ENCODE measurements at places on chromosomes 5 and 9.

- DNase-seq, result peak; percentile 20
Observed at GRCh38 chr9:32524892-32525708, 896 bp downstream of the RIGI start.

- no peak for DNase-seq
Observed at GRCh38 chr9:136159851-136160250, 41.2 kb upstream of the TMEM250 start.

DNA sequence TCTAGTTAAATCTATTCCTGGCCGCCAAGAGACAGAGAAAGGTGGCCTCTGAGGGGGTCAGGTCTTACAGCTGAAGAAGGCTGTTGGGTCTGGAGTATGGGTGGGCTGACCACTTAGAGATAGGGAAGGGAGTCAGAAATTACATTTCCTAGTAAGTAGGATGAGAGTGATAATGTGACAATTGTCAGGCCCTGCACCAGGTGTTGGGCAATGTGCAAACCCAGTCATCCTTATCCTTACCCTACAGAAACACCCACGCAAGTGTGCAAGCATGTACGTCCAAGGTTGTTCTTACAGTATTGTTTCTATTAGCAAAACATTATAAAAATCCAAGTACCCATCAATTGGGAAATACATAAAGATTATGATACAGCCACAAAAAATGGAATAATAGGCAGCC, 9.5 kb downstream of the SPAAR start:
- no peak for DNase-seq

DNA sequence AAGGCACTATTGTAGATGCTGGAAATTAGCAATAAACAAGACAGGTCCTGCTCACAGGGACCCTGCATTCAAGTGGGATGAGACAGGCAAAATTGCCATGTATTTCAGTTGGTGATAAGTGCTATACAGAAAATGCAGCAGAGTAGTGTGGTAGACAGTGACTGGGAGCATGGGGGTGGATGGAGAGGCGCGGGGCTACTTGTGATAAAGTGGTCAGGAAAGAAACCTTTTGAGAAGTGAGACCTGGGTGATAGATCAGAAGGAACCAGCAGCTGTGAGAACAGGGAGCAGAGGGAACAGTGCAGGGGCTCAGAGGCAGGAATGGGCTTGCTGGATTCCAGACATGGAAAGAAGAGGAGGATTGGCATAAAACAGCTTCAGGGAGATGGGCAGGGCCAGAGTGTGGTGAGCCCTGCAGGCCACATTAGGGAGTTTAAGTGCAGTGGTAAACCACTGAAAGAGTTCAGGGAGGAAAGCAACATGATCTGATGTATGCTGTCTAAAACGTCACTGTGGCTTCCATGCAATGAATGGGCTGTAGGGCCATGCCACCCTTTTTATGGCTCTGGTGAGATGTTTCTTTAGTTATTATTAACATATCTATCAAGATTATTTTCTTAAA, 7.3 kb downstream of the CRHBP start:
- no peak for DNase-seq

GRCh38 chr9:108865037-108865436, 3.0 kb downstream of the ACTL7A start:
- no peak for DNase-seq

DNA sequence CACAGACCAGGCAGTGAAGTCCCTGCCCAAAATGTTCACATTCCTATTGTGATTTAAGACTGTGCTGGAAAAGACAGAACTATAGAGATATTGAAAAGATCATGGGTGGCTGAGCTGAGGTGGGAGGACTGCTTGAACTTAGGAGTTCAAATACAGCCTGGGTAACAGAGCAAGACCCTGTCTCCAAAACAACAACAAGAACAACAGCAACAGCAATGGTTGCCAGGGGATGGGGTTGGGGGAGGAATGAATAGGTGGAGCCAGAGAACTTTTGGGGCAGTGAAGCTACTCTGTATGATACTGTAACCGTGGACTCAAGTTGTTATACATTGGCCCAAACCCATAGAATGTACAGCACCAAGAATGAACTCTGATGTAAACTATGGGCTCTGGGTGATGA, 88.2 kb downstream of the DCP2 start:
- DNase-seq, result no peak

DNA sequence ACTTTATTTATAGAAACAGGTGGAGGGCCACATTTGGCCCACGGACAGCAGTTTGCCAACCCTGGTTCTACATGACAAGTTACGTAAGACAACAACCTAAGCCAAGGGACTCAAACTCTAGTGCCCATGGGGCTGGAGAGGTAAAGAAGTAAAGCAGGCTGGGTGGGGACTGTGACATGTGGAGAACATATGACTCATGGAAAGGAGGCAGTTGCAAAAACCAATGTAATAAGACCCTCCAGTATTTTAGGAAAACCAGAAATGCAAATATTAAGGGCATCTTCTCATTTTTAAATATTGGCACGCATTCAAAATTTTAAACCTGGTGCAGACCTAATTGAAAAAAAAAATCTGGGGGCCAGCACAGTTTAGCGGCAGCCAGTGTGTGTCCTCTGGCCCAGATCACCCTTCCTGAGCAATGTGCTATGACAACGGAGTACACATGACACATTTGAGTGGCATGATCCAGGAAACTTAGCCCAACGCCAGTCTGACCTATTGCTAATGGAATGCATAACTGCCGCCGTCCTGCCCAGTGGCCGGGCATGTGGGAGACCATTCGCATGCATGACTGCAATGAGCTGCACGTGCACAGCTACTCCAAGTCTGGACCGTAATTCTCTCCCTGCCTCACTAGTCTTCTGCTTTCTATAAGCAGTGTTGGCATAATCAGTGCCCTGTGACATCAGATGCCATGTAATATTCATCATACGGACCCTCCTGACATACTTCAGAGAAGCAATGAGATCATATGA, 97.2 kb downstream of the SH3TC2 start:
- DNase-seq, result no peak

DNA sequence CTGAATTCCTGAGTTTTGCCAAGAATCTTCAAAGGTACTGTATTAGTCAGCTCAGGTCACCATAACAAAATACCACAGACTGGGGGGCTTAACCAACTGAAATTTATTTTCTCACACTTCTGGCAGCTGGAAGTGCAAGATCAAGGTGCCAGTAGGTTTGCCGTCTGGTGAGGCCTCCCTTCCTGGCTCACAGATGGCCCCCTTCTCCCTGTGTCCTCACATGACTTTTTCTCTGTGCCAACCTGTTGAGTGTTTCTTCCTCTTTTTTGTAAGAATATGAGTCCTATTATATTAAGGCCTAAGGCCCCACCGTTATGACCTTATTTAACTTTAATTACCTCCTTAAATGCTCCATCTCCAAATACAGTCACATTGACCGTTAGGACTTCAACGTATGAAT, 156.1 kb upstream of the KIF2A start:
- no peak for DNase-seq

DNA sequence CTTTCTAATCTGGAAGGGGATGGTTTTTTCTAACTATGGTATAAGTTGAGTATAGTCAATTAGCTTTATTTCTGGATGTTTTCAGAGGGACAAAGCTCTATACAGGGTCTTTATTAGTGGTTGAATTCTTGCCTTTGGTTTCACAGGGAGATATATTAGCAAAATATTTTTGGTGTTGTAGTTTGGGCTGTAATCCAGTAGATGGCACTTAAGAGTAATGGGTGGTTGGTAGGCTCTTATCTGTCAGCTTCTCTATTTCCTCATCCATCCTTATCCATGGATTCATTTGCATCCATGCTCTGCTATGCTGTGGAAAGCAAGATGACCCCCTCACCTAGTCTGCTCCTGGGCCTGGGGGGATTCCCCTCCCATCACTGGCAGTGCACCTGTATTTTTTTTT, 363.6 kb upstream of the CYLC2 start:
- DNase-seq, result no peak

GRCh38 chr5:179123491-179124272, 63.5 kb downstream of the ZNF354C start:
- no peak for DNase-seq

DNA sequence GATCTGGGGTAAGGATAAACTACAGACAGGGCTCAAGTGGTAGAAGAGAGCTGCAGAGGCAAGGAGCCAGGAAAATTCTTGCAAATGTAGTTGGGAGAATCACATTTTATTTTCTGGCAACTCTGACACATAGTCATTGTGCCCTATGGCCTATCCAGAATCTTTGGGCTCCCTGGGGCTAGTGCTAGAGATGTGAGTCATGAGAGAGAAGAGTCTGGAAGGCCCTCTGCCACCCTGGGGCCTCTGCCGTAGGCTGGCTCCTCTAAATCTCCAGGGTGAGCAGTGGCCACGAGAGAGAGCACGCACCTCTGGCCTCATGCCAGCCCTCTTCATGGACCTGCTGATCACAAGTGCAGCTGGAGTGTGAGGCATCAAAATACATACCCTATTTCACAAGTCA, 74.3 kb upstream of the SSBP2 start:
- DNase-seq, result no peak

- DNase-seq, result no peak
Observed at GRCh38 chr5:95996904-95997723, 35.5 kb upstream of the ELL2 start.

- no peak for DNase-seq
Observed at GRCh38 chr5:32083981-32084430, 90.1 kb downstream of the GOLPH3 start.

DNA sequence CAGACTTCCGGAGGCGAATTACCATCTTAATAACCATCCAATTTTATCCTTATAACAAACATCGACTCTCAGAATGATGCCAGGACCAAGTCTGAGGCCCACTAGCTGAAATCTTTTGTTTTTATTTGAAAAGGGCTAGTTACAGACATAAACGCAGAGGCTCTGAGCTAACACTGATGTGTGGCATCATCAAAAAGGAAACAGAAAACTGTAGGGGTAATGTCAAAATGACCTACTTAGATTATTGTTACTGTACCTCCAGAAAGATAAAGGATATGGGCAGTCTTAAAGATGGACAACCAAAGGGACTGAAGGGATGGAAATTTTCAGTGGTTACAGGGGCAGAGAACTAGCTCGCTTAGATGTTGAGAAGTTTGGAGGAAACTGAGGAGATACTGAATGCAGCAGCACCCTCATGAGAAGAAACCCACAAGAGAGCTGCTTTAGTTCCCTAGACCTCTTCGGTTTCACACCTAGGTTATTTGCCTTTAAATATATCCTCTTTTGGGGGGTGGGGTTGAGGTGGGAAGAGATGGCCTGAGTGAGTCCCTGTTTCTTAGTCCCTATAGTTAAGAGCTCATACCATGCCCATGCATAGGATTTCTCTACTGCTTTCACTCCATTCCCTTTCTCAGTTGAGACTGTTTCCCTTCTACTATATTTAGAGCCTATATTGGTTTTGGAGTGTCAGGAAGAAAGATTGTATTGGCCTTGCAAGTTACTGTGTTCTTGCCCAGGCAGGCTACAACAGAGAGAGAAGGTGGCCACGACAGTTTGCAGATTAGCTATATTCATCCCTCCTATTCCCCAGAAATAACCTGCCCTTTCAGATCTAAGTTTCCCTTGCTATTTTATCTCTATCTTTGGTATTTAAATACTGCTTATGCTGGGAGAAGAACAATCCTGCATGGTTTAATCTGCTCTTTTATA, 320.4 kb upstream of the EFNA5 start:
- no peak for DNase-seq

DNA sequence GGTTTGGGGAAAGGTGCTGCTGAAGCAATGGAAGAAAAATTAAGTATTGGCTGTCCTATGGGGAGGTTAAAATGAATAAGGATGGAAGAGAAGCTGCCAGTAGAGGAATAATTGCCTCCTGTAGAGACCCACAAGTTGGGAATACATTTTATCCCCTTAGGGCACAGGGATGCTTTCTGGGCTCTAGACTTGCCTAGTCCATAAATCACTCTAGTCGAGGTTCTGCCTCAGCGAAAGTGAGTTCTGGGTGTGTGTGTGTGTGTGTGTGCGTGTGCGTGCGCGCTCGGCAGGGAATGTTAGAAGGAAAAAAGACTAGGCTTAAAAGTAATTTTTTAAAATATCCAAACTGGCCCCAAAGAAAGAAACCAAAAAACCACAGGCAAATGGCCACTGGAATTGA, 291.6 kb downstream of the DOCK8 start:
- no peak for DNase-seq

DNA sequence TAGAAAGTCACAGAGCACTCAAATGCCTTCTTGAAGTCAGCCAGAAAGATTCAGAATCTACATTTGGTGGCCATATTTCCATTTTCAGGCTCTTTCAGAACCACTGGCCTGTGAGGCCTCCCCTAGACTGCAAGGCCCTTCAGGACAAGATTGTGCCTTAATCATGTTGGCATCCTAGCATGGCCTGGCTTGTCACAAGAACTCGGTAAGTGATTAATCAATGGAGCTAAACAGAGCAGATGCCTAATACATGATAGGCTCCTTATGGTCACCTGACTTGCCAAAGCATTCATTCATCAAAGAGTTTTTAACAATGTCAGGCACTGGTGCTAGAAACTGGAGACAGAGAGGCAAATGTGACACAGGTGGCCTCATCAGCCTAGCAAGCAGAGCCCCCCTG, 70.3 kb downstream of the PGM5 start:
- DNase-seq, result no peak

GRCh38 chr5:39194466-39195136, 24.8 kb downstream of the FYB1 start:
- no peak for DNase-seq

DNA sequence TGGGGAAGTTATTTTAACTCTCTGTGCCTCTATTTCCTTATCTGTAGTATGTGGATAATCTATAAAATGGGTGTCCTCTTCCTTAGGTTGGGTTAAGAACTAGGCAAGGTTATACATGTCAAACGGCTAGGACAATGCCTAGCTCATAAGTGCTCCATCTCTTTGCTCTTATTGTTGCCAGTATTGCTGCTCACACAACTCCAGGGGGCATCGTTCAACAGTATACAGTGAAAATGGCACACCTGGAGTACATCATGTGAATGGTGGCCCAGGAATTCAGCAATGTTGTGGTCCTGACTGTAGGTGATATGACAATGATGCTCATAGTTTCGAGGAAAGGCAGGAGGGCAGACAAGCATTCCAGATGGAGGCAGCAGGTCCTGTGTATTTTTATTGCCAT, 30.1 kb downstream of the SLIT3 start:
- no peak for DNase-seq

DNA sequence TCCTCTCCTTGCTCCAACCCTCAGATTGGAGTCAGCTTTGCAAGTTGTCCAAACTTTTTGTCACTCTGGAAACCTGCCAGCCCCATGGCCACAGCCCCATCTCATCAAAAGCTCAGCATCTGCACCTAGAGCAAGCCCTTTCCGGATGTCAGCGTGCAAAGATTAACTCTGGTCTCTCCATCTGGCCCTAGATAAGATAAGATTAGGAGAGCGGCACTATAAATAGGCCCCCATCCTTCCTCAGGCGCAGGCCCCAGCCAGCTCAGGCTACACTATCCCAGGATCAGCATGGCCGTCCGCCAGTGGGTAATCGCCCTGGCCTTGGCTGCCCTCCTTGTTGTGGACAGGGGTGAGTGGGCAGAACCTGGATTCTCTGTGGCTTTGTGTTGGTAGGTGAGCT, at the start of gene SPINK4:
TSS of gene SPINK4 (plus strand) at position 247 of the 400 bp plus-strand sequence. CDS start at position 289, 42 bp downstream.
- DNase-seq, result no peak

DNA sequence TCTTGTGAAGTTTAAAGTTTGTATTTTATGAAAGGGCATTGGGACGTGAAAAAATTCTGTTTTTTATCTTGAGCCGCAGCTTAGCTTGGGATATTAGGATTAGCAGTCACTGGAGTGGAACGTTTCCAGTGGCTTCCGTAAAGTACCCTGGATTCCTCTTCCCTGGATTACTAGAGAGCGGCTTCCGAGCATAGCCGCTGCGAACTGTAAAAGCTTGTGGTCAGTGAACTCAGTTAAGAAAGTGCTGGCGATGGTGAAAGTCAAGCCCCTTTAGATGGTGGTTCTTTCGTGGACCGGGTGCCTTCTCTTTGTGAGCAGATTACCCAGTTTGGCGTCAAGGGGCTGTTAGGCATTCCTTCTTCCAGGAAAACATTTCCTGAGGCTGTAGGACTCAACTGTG, 168.1 kb downstream of the KDM4C start:
- DNase-seq, result no peak

All from stimulated activated CD4-positive, alpha-beta T cell treated with anti-CD3 and anti-CD28 coated beads, Interleukin-2, amount 100 ng/mL, for 24 hours (primary cell).